ENCODE measurements at places on chromosomes 4 and X.
A peak's percentile ranks its signal among the peaks of the same experiment; 100 is the strongest.

DNA sequence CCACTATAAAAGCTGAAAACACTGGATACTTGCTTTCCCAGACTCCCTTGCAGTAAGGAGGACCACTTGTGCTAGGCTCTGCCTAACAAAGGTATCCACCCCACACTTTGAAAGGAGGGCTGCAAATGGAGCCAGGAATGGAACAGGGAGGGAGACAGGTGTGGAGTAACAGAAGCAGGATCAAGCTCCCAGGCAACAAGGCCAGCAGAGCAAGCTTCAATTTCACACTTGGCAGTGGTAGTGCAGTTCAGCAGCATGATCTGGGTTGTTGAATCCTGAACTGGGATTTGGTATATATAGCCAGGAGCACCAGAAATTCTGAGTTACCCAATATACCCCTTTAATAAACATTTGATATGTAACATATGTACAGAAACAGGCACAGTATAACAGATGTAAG, 9.8 kb downstream of the LAMP2 start:
- DNase-seq, result no peak

GRCh38 chr4:150164055-150164454, 85.8 kb downstream of the DCLK2 start:
- DNase-seq, result no peak

DNA sequence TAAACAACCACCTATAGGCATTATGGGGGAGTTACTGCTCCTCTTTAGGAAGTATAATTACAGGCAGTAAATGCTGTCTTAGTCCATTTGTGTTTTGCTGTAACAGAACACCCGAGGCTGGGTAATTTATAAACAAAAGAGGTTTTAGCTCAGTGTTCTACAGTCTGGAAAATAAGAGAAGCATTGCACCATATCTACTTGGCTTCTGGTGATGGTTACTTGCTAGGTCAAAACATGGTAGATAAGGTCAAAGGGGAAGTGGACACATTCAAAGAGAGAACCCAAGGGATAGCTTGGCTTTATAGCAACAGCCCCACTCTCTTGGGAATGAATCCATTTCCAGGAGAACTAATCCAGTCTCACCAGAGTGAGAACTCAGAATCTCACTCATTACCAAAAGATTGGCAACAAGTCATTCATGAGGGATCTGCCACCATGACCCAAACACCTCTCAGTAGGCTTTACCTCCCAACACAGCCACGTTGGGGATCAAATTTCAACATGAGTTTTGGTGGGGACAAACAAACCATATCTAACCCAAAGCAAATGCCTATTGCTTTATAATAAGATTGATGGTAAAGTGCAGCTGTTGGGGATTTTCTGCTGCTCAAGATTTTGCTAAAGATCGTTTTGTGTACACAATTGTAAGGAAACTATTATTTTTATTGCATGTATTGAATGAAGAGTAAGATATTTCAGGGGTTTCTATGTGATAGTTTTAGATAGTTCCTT, 32.6 kb downstream of the STAG2 start:
- DNase-seq, result no peak

DNA sequence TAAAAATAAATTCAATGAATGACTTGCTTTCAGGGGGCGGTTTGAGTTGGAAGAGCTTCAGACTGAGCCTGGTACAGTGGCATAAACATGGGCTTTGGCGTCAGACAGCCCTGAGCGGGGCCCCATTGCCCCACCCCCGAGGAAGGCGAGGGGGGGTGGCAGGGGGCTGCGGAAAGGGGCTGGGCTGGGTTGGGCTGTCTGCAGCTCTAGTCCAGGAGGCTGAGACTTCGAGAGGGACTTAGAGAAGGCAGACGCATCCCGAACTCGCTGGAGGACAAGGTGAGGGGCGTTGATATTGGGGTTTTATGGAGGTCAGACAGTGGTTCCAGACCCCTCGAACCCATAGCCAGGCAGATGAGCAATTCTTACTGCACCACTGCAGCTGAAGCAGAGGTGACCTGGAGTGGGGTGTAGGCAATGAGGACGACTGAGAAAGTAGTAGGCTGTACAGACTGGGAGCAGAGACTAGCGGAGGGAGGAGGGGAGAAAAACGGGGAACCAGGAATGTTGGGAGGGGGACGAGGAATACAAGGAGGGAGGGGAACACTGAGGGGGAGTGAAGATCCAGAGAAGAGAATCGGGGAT, at the start of gene MAGED2:
TSS of gene MAGED2 (plus strand) at position 222 of the 585 bp plus-strand sequence. CDS start 1,587 bp downstream, outside the sequence.
- peak; percentile 65 for DNase-seq

GRCh38 chr4:38017609-38018008, 57.4 kb downstream of the PTTG2 start:
- DNase-seq, result no peak

- DNase-seq, result no peak
Observed at GRCh38 chrX:115598556-115598955, 37.6 kb downstream of the PLS3 start.

GRCh38 chr4:179823342-179823741, 2381.1 kb upstream of the AGA start:
- DNase-seq, result no peak

DNA sequence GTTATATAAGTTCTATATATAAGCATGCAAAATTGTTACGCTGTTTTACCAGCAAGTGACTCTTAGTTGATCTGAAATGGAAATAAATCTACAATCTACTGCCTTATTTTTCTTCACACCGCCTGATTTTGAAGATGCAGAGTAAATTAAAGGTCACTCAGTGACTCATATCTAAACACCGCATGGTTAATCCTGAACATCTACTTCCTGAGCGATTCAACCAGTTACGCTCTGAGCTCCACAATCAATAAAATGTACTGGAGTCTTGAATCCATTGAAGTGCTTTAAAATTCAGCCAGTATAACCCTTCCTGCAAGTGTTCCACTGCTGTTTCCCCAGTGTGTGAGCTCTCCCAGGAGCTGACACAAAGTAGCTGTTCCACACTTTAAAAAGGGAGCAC, 192.8 kb downstream of the SLC7A11 start:
- no peak for DNase-seq

- no peak for DNase-seq
Observed at GRCh38 chr4:23952258-23952657, 62.4 kb upstream of the PPARGC1A start.

DNA sequence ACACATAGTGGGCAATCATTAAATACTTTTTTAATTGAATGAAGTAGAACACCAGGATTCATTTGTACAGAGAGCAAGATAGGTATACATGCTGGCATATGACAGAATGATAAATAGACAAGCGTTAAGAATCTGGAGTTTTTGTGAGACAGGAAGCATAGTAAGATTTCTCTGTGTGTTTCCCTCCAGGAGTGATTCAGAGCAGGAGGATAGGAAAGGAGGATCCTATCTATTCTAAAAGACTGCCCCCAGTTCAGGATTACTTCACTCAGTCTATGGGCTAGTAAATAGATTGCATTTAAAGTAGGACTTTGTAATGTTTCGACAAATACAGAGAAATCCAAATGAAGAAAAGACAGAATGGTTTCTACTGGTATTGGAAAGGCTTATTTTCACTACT, 423.7 kb downstream of the PDGFC start:
- no peak for DNase-seq

- no peak for DNase-seq
Observed at GRCh38 chrX:131818297-131818936, 204.7 kb upstream of the STK26 start.

- no peak for DNase-seq
Observed at GRCh38 chrX:1894740-1895139, 279.9 kb downstream of the ASMT start.

DNA sequence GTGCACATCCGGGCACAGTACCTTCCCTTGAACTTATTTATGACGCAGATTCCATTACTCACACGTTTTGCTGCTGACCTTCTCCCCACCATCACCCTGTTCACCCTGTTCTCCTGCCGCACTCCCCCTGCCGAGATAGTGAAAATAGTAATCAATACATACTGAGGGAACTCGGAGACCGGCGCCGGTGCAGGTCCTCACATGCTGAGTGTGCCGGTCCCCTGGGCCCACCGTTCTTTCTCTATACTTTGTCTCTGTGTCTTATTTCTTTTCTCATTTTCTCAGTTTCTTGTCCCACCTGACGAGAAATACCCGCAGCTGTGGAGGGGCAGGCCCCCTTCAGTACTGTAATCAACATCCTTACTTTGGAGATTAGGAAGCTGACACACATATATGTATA, 1337.1 kb upstream of the PABPC4L start:
- no peak for DNase-seq

DNA sequence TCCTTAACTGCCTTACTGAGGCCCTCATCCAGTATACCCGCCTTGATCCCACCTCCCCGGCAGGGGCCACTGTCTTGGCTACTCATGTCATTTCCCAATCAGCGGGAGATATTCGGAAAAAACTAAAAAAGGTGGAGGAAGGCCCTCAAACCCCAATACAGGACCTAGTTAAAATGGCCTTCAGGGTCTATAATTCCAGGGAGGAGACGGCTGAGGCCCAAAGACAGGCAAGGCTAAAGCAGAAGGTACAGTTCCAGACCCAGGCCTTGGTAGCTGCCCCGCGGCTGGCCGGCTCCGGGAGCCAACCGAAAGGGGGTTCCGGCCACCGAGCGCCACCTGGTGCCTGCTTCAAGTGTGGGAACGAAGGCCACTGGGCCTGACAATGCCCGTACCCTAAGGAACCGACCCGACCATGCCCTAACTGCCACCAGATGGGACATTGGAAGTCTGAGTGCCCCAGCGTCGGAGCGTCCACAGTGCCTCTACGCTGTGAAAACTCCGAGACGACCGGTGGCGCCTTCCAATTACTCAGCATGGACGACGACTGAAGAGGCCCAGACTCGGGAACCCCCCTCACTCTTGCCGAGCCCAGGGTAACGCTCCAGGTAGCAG, 959.6 kb downstream of the RPA4 start:
- DNase-seq, result no peak

- no peak for DNase-seq
Observed at GRCh38 chr4:158458271-158458895, 63.3 kb upstream of the RXFP1 start.
